ENCODE measurements at places on chromosomes 16 and 17.
A peak's percentile ranks its signal among the peaks of the same experiment; 100 is the strongest.

DNA sequence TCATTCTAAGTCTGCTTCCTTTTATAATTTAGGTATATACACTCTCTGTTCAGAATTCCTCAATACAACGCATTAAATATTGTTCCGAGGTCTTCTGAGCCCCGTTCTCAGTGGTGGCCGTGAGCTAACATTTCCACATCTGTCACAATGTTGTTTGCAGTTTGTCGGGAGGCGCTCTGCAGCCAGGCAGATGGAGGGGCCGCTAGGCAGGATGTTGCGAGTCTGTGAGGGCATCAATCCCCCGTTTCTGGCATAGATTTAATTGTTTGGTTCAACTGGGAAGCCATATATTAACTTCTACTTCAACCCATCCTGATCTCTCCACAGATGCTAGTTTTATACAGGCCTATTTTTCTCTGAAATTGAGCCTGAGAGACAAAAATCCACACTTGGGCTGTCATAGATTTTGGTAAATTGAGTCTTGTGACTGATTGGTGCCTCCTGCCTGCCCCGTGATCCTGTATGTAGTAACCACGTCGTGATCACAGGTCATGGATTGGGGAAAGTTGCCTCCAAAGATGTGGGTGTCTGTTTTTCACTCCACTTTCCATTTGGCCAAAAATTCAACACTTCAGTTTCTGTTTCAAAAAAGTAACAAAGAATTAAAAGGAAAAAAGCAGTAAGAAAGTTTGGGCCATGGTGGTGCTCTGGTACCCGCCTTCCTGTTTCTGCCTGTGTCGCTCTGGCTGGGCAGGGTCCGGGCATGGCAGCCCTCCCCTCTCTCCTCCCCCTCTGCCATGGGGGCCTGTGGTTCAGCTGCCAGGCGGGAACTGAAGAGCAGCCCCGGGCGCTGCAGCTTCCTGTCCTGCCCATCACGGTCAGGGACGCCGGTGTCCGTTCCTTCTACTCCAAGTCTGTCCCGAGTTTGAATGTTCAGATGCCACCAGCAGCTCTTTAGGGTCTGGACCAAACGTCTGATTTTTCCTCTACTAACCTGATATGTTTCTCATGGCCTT, 41.5 kb downstream of the RPTOR start:
- peak; percentile 34 for DNase-seq

GRCh38 chr16:66489818-66490217, 60.1 kb downstream of the TK2 start:
- DNase-seq, result no peak

DNA sequence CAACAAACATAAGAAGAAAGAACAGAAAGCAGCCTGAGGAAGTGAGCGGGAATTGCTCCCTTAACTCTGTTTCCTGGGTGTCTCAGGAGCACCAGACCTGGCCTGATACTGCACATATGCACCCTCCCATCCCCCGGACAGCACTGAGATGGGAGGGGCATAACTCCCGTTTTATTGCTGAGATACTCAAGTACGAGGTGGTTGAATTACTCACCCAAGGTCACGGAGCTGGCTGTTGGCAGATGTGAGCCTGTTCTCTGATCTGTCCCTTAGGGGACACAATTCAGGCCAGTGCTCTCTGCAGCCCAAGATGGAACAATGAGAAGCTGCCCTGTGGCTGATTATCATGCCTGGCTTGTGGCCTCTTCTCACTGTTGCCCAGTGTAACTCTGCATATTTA, 9.1 kb upstream of the MED9 start:
- DNase-seq, result no peak

DNA sequence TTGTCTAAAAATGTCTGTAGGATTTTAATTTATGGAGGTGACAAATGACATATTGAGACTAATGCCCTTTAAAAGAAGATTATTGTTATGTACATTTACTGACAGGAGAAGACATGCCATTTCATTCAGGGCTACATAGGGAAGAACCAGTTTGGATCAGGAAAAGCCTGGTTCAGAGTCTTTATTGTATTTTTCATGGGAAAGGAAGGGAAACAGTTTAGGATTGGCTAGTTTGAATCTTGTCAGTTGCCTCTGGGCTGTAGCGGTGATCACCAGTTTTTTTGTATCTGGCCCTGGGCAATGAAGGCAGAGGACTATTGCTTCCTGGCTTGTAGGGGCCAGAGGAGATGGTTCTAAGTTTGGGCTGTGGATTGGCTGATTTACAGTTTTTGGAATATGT, 31.8 kb downstream of the NSRP1 start:
- no peak for DNase-seq

DNA sequence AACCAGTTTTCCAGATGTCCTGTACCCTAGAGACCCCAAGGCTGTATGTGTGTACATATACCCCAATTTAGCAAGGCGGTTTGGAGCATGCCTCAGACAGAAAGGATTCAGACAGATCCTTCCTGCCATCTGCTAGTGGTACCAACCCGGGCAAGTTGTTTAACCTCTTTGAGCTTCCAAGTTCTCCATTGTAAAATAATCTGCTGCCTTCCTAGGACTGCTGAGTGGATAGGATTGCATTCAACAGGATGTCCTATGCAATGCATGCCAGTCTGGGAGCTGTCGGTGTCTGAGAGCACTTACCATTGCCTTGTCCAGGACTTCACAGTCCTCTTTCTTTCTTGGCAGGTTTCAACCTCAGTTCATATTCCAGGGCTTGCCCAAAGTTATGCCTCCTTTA, 1.9 kb downstream of the CDH13 start:
- peak; percentile 42 for DNase-seq

GRCh38 chr17:34798581-34798980, 162.7 kb downstream of the CCT6B start:
- DNase-seq, result no peak

GRCh38 chr16:22874394-22874793, 60.4 kb downstream of the HS3ST2 start:
- DNase-seq, result no peak
